Naive thymus-derived CD8-positive, alpha-beta T cell (primary cell): ENCODE measurements at places on chromosomes 7 and 10.

DNA sequence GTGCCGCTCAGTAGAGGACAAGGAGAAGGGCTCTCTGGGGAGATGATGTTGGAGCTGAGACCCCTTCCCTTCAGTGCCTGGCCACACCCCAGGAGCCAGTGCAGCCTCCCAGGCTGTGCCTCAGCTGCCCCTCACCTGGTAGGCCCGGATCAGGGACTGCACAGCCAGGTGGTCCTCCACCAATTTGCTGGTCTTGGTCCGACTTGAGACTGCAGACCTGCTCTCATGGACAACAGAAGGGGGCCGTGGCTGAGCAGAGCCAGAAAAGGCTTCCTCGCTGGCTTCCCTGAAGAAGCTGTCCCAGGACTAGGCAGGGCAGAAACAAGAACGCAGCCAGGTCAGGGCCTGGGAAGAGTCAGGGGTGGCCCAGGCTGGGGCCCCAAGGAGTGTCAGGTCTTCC lies 5.5 kb downstream of the OGDHL start:
- H3K27ac ChIP-seq, result no peak overlapping the region
- no peak for DNase-seq
- H3K36me3 ChIP-seq, result no peaks in the 10 kb centered on the region
- peaks cover 39% of the 10 kb centered on the region for H3K27me3 ChIP-seq
- H3K4me1 ChIP-seq, result no peaks in the 10 kb centered on the region

DNA sequence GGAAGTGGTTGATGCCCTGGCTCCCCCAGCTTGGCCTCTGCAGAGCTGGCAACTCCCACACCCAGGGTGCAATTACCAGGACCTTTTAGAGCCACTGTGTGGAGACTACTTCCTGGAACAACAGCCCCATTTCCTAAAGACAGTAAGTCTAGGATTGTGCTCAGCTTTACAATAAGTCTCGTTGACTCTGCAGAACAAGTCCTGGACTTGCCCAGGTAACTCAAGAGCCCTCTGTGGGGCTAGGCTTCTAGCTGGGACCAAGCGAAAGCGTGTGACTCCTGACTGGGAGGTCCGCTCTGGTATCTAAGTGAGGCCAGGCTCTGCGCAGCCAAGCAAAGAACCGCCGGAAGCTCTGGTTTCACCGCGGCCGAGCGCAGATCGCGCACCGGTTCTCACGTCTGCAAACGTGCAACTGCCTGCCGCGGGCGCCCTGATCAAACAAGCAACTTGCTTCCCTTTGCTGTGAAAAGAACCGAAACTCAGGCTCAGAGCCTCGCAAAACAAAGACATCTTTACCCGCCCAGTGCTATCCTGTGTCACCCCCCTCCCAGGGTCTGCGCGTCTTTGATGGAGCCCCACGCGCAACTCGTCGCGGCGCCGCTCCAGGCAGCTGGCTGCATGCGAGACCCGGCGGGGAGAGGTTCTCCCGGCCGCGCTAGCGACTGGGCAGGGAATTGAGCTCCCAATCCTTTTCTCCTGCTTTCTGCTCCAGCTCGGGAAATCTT lies 4.4 kb upstream of the PDLIM1 start:
- peak; percentile 58 for DNase-seq
- peaks cover 13% of the 10 kb centered on the region for H3K27me3 ChIP-seq
- no peak overlapping the region for H3K27ac ChIP-seq
- peak overlapping the region; percentile 64 for H3K4me3 ChIP-seq

- H3K27ac ChIP-seq, result no peak overlapping the region
- DNase-seq, result no peak
- peaks cover 6% of the 10 kb centered on the region for H3K4me1 ChIP-seq
- no peak overlapping the region for H3K4me3 ChIP-seq
- H3K27me3 ChIP-seq, result peaks cover 28% of the 10 kb centered on the region
Observed at GRCh38 chr7:106421181-106421762, 136.5 kb upstream of the NAMPT start.

- DNase-seq, result no peak
- no peaks in the 10 kb centered on the region for H3K27me3 ChIP-seq
- H3K36me3 ChIP-seq, result peaks cover 30% of the 10 kb centered on the region
Observed at GRCh38 chr10:129642427-129642826, 175.4 kb downstream of the MGMT start.

DNA sequence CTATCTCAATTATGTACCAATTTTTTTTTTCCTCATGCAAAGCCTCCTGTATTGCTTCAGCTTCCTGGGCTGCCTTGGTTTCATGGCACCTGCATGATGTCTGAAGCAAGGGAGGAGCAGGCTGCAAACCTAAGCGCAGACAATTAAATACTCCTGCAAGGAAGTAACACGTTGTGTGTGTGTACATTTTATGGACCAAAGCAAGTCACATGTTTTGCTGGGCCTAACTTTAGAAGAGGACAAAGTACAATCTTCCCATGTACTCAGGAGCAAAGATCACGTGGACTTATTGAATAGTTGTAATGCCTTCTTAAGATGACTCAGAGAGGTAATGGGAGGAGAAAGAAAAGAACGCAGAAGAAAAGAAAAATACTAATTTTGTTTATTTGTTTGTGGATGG lies 944.0 kb upstream of the C7orf33 start:
- H3K27ac ChIP-seq, result no peak overlapping the region
- no peak for DNase-seq
- H3K4me1 ChIP-seq, result no peaks in the 10 kb centered on the region
- no peaks in the 10 kb centered on the region for H3K27me3 ChIP-seq
- no peaks in the 10 kb centered on the region for H3K36me3 ChIP-seq

GRCh38 chr10:132263866-132264265 lies 43.9 kb downstream of the STK32C start:
- no peaks in the 10 kb centered on the region for H3K36me3 ChIP-seq
- DNase-seq, result no peak
- no peaks in the 10 kb centered on the region for H3K27me3 ChIP-seq
- H3K27ac ChIP-seq, result no peak overlapping the region

GRCh38 chr10:79239924-79240581 lies 107.2 kb upstream of the PPIF start:
- H3K36me3 ChIP-seq, result no peaks in the 10 kb centered on the region
- peaks cover 25% of the 10 kb centered on the region for H3K4me1 ChIP-seq
- DNase-seq, result no peak
- H3K27me3 ChIP-seq, result no peaks in the 10 kb centered on the region
- H3K27ac ChIP-seq, result no peak overlapping the region

GRCh38 chr7:115634633-115635032 lies 395.9 kb downstream of the TFEC start:
- H3K4me1 ChIP-seq, result no peaks in the 10 kb centered on the region
- no peak overlapping the region for H3K4me3 ChIP-seq
- no peak for DNase-seq
- no peaks in the 10 kb centered on the region for H3K27me3 ChIP-seq

- peaks cover 20% of the 10 kb centered on the region for H3K27me3 ChIP-seq
- no peaks in the 10 kb centered on the region for H3K36me3 ChIP-seq
- DNase-seq, result no peak
- H3K4me1 ChIP-seq, result peaks cover 6% of the 10 kb centered on the region
- H3K27ac ChIP-seq, result no peak overlapping the region
- peak overlapping the region; percentile 79 for H3K4me3 ChIP-seq
Observed at GRCh38 chr7:131554880-131555516, 1.4 kb downstream of the PODXL start.

DNA sequence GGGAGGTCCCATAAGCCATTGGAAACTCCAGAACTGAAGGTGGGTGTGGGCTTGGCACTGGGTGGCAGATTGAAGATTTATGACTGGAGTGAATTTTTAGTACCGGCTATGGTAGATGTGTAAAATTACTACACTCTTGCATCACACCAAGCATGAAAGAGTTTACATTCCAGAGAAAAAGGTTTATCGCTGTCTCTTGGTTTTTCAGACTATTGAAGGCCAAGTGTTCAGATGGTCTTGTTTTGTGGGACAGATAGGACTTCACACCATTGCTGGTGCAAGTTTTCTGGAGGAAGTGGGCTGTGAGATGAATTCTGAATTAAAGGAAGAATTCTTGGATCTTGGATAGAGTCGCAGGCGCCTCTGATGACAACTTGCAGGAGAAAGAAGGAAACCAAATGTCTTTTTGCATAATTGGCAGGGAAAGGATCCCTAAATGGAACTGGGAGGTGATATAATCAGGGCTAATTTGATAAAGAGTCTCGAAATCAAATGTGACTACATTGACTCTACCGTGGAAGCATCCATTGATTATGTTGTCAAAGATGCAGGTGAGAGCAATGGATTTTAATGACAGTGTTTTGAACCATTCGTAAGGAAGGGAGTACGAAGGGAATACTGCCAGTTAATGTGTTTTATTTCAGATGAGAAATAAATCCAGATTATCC lies 14.2 kb upstream of the NMT2 start:
- peaks cover 40% of the 10 kb centered on the region for H3K4me1 ChIP-seq
- no peak overlapping the region for H3K4me3 ChIP-seq
